ENCODE measurements at places on chromosomes 5 and 9. TPM values are rescaled to one million over a fixed set of nuclear protein-coding genes. Genes with fewer than 3 reads are reported as not detected.

DNA sequence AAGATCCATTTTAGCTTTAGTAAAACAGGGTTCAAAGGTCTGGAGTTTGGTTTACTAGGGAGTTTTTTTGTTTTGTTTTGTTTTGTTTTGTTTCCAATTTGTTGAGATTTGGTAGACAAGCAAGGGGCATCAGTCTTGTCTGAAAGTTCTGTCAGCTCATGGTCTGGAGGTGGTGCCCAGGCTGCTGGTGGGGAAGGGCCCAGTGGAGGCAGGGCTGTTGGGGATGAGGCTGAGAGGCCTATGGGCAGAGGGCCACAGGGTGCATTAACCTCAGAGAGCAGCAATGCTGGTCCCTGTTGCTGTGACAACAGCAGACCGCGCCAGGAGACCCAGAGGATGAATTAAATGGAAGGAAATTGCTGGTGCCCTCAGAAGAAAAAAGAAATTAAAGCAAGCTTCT is 174.5 kb downstream of the FGF1 start:
- DNase-seq = no peak

GRCh38 chr5:16192311-16192710 is 12.7 kb upstream of the MARCHF11 start:
- no peak for DNase-seq

- no peak for DNase-seq
These were observed 588.9 kb downstream of the MAT2B start for GRCh38 chr5:164094291-164094690.

GRCh38 chr9:77663754-77664153 is 15.6 kb upstream of the GNA14 start:
- DNase-seq = no peak

DNA sequence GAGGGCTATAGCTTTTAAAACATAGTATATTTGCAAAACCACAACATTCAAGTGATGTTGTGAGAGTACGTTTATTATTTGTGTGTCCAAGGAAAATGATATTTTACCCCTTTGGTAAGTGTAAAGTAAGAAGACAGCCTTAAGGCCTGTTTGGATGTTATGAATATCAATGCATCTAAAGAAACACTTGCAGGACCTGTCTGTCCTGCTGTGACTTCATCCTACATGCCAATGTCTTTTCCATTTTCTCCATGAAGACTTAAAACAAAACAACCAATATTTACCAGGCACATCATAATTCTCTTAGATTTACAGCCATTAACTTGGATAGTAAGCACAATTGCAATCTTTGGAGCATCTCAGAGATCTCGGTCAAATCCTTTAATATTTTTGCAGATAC is 29.0 kb downstream of the PRLR start:
- DNase-seq = no peak

- no peak for DNase-seq
These were observed 1296.8 kb upstream of the NUDT12 start for GRCh38 chr5:104859437-104859836.

DNA sequence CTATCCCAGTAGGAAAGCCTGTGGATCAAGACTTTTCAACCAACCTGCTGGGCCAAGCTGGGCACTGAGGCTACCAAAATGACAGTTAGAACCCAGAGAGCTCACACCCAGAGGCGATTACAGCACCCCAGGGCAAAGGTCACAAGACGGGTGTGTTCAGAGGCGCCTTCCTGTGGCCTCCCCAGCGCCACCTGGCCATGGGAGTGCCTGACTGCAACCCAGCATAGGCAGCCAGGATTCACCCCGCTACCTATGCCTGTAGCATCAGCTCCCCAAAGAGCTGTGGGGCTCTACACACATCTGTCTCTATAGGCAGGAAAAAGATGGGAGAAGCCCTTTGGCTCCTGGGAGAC is 33.5 kb downstream of the PDGFRB start:
- no peak for DNase-seq

- DNase-seq = no peak
These were observed 513.0 kb downstream of the MTRR start for GRCh38 chr5:8381972-8382371.

DNA sequence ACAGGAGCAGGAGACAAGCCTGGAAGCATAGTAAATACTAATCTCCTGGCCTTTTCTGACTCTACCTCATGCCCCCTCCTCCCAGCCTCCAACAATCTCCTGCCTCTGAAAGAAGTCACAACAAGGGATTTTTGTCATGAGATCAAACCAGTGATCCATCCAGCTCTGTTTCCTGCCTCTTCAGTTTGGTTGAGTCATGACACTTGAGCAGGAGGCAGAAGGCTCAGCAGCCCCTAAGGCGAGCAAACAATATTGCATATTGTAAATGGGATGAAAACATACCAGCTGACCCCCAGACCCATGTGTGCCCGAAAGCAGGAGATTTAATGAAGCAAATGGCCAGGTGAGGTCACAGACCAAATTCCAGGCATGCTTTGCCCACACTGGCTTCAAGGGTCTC is 272.8 kb downstream of the GAS1 start:
- no peak for DNase-seq

DNA sequence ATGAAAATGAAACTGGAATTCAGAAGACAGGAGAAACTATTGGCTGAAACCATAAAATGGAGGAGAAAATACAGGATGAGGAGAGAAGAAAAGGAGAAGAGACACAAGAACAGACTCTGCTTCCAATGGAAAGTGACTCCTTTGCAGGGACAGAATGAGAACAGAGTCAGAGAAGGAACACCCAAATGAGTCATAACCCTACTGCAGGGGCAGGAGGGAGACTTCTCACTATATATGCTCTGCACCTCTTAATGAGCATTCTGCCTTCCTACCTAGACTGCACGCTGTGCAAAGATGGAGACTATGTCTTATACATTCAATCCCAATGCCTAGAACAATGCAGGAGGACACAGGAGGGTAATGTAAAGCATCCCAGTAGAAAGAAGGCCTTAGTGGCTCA is 2.1 kb downstream of the SAXO1 start:
- no peak for DNase-seq

DNA sequence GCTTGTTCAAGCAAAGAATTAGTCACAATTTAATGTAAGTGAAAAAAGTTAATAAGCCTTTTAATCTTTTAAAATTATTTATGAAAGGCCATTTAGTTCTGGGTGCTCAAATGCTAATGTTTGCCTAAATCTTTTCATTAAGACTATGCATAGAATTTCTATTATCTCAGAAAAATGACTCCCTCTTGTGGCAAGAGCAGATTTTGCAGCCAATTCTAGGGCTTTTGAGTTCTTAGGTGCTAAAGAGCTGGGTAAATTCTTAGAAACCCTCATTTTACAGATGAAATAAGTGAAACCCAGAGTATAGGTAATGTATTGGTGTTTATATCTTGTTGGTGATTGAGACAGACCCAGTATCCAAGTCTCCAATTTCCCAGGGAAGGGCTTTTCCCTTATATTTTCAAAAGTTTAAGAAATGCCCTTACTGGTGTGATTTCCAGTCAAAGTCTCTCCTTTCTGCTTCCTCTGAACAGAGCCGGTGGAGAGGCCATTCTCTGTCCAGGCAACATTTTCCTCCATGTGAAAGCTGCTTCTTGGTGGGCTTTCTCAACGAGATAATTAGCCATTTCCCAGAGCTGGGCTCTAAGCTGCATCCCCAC is 24.1 kb upstream of the PCSK5 start:
- no peak for DNase-seq

The NUTM2F gene
- not detected for polyA plus RNA-seq

The PCDHB6 gene
- 0.02 TPM for polyA plus RNA-seq

The UBAP1 gene
- polyA plus RNA-seq = 36.6 TPM

Data from foreskin keratinocyte (primary cell).